Putamen (tissue), 1 donor: ENCODE measurements at places on chromosomes 11 and 22.

- DNase-seq = no peak
These were observed 31.5 kb downstream of the NRXN2 start for GRCh38 chr11:64691543-64691942.

DNA sequence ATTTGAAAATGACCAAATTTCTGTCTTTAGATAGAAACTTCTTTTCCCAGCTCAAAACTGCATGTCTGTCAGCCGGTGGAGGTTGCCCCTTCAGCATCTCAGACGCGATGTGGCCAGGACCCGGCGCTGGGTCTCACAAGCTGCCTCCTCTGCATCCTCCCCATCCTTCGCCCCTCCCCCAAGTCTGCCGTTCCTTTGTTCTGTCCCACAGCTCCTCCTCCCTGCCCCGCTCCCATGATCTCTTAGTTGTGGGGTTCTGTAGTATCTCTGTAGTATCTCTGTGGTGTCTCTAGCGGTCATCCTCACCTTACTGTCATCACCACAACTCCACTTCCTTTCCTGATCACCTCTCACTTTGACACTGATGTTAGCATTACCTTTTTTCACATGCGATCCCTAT lies 49.9 kb downstream of the TRAF6 start:
- no peak for DNase-seq

- DNase-seq = peak; percentile 4
These were observed 713.9 kb downstream of the ETS1 start for GRCh38 chr11:127873478-127873877.

GRCh38 chr22:45150139-45150538 lies 13.6 kb upstream of the NUP50 start:
- DNase-seq = no peak

GRCh38 chr22:21818487-21819182 lies 48.8 kb downstream of the MAPK1 start:
- no peak for DNase-seq

DNA sequence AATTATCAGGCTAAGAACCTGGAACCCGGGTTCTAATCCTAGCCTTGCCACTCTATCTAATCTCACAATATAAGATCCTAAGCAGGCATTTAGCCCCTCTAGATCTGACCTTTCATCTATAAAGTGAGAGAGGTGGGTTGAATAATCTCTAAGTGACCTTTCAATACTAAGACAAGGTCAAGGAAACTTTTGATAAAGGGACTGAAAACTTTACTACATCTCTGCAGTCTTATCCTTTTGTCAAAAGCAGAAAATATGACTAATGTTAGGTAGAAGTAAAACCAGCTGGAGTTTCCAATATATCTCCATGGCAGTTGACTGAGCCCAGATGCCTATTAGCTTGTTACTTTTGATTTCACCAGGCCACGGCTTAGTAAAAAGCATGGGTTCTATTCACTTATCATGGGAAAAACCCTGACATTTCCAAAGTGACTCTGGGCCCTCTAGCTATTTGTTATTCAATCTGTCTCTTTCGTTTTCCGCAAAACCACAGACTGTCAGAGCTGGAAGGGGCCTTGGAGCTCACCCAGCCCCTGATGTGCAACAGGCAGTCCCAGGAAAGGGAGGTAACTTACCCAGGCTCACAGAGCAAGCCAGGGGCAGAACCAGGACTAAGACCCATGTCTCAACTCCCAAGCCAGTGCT lies 75.8 kb downstream of the RAB30 start:
- DNase-seq = no peak

DNA sequence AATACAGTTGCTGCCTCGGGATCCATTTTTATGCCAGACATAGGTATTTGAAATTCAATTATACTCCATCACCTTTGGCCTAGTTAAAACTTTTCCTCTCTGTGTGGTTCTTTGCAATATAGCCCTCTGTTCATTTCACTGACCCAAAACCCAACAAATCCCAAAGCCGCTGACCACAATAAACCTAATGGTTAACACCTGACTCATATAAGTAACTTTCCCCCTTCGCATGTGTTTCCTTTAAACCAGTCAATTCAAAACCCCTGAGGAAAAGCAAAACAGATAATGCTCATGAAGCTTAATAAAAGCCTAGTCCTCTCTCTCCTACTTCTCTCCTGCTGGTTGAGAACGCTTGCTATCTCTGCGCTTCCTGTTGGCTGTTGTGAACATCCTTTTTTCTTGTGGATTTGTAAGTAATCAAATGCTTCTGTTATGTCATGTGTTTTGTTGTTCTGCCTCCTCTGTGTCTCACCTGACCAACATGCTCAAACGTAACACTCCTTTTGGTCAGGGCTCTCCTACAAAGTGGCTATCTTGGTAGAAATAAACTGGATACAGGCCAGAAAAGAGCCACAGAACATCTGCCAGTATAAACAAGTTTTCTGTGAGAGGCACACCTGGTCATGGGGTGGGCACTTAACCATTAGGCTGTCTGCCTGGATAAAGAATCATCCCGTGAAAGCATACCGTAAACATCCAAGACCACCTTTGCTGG lies 652.6 kb downstream of the METTL15 start:
- no peak for DNase-seq

DNA sequence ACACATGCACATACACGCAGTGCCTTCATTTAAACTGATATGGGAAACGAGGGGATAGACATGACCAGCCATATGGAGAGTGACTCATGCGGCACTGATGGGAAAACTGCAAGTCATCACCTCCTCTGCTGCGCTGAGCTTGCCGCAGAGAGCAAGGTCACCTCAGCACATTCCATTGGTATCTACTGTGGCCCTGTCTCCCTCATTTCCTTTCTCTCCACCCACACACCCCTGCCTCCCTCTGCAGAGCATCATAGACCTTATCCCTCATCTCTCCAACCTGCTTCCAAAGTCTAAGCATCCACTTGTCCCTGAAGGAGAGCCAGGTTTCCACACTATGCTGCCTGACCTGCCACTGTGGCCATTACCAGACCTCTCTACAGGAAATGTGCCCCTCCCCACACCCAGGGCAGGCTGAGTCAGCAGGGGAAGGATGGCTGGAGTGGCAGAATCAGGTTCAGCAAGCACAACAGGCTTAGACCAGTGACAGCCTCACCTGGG lies 116.9 kb upstream of the SNX19 start:
- DNase-seq = no peak

DNA sequence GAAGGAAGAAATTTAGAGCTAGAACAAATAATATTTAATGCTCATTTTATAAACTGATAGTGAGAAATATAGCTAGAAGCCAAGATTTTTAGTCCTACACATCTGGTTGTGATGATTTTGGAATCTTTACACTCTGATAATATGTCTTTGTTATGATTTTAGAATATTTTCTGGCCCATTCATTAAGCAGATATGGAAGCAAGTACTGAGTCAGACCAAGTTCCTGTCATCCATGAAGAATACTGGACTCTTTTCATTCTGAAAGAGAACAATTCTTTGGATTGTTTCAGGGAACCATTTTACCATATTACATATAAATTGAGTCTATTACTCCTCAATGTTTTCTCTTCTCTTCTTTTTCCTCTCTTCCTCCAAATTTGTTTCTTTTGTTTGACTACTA lies 227.4 kb downstream of the TMEM135 start:
- peak; percentile 13 for DNase-seq

DNA sequence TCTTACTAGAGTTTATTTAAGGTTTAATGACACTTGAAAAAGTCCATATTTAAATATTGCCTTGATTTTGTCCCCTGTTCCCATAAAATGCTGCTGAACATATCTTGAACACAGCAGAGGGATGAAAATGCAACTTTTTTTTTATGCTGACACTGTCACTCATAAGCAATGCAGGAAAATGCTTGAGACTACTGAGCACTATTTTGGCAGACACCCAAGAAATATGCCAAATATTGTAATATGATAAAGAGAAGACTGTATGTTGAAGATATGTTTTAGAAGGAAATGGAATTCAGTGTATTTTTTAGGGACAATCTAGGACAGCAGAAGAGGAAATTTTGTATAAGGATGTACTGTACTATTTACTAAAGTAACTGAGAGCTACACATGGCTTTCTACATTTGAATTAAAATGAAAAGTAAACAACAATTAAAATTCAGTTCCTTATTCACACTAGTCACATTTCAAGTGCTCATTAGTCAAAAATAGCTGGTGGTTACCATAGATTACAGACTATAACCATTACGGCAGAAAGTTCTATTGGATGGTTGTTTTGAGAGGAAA lies 58.6 kb downstream of the LRRC4C start:
- no peak for DNase-seq

DNA sequence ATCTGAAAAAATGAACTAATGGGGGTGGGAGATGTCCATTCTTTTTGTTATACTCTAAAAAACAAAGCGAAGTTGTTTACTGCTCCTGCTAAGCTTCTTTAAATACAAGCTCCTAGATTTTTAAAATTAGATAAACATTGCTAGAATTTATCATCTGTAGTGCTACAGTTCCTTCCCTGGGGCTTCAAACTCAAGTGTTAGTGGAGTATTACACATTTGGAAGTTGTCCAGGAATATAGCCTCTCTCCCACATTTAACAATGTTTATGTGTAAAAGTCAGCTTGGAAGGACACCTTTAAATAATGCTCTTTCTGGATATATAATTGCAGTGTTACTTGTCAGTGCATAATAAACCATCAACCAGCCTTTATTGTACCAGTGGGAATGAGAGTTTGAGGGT lies 155.5 kb downstream of the SPON1 start:
- no peak for DNase-seq

GRCh38 chr11:76493040-76493439 lies 48.2 kb downstream of the EMSY start:
- DNase-seq = no peak

DNA sequence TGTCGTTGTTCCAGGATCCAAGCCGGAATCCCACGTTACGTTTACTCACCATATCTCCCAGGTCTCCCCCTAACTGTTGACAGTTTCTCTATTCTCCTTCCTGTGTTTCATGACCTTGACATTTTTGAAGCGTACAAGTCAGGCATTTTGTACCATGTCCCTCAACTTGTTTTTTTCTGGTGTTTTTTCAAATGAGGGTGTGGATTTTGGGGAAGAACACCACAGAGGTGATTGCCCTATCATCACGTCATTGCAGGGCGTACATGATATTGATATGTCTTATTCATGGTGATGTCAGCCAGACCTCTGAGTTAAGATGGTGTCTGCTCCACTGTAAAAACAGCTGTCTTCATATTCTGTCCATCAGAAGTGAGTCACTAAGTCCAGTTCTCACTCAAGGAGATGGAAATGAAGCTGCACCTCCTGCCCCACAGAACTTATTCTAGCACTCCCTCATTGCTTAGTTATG lies 28.3 kb upstream of the SOX10 start:
- no peak for DNase-seq

GRCh38 chr11:63738720-63739360 lies 29.7 kb downstream of the ZFTA start:
- DNase-seq = peak; percentile 75

- DNase-seq = no peak
These were observed 62.1 kb upstream of the ARHGAP20 start for GRCh38 chr11:110774138-110775014.

- DNase-seq = no peak
These were observed 79.9 kb upstream of the BARX2 start for GRCh38 chr11:129295746-129296145.

- no peak for DNase-seq
These were observed 69.5 kb downstream of the ARHGAP42 start for GRCh38 chr11:100756559-100756958.

DNA sequence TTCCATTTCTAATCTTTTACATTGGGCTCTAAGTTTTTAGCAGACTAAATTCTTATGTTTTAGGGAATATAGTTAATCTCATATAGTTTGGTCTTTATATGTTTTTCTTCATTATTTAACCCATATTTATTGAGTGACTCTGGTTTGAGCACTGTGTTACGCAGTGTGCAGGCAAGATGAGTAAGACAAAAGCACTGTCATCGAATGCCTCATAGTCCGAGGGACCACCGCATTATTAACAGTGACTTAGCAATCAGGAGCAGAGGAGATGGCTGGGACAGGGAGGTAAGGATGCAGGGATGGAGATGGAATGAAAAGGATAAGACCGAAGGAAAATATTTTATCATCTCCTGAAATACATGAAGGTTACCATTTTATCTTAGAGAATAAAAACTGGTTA lies 65.2 kb upstream of the CTSC start:
- DNase-seq = no peak

DNA sequence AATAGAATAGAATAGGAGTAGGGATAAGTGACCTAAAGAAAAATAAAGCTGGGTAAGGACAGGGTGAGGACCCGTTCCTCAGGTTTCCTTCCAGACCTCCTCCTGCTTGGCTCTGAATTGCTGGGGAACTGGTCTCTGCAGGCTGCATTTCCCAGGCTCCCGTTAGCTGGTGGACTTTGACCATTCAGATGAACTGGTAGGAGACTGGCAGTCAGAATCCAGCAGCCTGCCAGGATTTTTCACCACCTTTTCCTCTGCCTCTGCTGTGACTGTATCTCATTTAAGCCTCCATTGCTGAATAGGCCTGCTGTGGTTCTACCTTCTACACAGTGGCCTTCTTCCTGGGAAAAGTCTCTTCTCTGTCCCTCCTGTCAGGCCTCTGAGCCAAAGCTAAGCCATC lies 24.6 kb upstream of the SMPD1 start:
- DNase-seq = no peak

DNA sequence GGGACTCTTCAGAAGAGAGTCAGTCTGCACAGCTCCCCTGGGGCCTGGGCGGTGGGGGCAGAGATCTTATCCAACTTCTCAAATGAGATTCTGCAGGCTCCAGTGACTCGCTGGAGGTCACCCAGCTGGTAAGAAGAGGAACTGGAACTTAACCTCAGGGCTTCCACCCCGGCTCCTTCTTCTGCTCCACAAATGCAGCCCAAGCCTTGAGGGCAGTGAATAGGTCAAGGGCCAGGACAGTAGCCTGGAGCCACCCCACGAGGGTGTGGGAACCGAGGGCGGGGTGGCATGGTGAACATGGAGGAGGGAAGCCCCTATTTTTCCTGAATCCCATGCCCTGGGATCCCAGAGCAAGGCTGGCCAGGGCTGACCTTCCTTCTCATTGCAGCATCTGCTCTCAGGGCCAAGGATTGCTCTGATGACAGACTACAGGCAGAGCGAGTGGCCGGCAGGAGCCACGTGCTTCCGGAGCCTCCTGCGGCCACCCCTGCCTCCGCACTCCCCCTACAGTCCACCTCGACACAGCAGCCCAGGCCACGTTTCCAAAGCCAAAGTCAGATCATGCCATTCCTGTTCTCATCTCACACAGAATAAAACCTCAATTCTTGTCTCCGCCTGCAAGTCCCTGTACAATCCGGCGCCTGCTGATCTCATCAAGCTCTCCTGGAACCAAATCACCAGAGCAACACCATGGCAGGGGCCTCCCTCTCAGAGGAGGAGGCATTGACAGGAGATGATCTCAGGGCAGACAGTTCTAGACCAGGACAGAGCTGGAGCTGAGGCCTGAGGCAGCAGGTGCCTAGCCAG lies 21.1 kb upstream of the UPK3A start:
- DNase-seq = no peak

- DNase-seq = no peak
These were observed 4.2 kb upstream of the FAM118A start for GRCh38 chr22:45305456-45306075.
